A549 treated with GW870086 at 1 μM for 4 hours (cell line): ENCODE measurements at places on chromosomes 7 and 10. TPM values are rescaled to one million over a fixed set of nuclear protein-coding genes. Genes with fewer than 3 reads are reported as not detected.

The STK31 gene
- total RNA-seq, result 0.39 to 1.1 TPM (median 0.66 TPM) in 5 replicates

The RPEL1 gene
- total RNA-seq, result 0.07 to 0.09 TPM in 2 of 5 replicates, not detected in the others

The HSPA14 gene
- total RNA-seq, result 43.8 to 46.0 TPM (median 45.1 TPM) in 5 replicates

The OR2A12 gene
- not detected in 5 replicates for total RNA-seq

The ANKRD30A gene
- total RNA-seq, result 0.31 to 1.2 TPM (median 0.57 TPM) in 5 replicates

The CYP2C18 gene
- total RNA-seq, result 0.05 to 0.08 TPM (median 0.07 TPM) in 3 of 5 replicates, not detected in the others

The CLDN4 gene
- total RNA-seq, result 5.5 to 7.7 TPM (median 7.4 TPM) in 5 replicates
